ENCODE measurements at places on chromosomes 11 and 22.

DNA sequence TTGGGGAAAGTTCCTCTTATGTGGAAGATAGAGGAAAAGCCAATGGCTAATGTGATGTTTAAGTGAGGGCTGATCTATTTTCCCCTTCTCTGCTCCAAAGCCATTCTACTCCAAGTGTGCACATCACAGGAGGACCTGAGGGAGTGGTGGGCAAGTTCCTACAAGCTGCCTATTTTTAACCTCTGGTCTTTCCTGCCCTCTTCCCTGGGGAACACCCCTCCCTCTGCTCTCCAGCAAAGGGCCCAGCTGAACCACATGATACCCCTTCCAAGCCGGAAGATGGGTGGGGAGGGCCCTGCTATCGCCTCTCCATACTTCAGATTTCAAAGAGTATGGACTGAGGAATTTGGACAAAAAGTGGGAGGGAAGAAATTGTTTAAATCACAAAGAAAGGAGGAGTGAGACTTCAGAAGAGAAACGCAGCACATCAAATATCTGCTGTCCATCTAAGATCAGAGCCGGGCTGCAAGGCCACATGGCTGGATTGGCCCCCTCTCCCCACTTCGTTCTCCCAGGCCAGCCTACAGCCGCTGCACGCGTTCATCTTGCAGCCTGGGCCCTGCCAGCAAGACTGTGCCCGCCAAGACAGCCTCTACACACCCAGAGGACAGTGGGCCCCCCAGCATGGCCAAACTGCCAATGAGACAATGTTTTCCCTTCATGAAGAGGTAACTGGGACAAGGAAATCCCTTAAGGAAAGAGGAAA, 77.5 kb downstream of the MICAL3 start:
- DNase-seq = no peak

- DNase-seq = no peak
Observed at GRCh38 chr11:112241486-112241885, 15.3 kb downstream of the PTS start.

- no peak for DNase-seq
Observed at GRCh38 chr11:115780646-115781362, 276.6 kb upstream of the CADM1 start.

DNA sequence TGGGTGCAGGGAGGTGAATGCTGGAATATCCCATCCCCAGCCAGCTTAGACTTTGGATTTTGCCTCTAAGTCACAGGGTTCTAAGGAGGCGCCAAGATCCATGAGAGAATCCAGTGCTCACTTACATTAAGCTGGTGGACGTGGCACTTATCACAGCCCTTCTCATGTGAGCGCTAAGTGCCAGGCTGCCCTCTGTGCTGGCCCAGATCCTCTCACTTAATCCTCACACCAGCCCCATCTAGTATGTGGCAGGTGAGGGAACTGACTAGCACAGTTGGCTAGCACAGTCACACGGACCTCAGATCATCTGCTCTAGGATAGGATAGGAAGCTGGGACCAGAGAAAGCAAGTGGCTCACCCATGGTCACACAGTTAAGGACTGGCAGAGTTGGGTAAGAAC, 3.6 kb downstream of the HMOX1 start:
- no peak for DNase-seq

DNA sequence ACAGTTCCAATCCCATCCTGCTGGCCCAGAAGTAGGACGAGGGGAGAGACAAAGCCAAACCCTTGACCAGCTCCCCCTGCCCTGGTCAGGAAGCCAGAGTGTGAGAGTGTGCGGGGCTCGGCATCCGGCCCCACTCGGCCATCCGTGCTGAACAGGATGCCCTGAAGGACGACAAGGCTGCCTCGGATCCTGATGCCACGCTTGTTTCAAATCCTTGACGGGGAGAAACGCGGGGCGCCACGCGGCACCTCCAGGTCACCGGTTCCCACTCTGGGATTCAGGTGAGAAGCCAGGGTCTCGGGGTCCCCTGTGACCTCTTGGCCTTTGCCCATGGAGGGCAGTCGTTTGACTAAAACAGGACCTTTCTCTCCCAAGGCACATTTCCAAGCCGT, 167.8 kb downstream of the BRD1 start:
- DNase-seq = no peak

DNA sequence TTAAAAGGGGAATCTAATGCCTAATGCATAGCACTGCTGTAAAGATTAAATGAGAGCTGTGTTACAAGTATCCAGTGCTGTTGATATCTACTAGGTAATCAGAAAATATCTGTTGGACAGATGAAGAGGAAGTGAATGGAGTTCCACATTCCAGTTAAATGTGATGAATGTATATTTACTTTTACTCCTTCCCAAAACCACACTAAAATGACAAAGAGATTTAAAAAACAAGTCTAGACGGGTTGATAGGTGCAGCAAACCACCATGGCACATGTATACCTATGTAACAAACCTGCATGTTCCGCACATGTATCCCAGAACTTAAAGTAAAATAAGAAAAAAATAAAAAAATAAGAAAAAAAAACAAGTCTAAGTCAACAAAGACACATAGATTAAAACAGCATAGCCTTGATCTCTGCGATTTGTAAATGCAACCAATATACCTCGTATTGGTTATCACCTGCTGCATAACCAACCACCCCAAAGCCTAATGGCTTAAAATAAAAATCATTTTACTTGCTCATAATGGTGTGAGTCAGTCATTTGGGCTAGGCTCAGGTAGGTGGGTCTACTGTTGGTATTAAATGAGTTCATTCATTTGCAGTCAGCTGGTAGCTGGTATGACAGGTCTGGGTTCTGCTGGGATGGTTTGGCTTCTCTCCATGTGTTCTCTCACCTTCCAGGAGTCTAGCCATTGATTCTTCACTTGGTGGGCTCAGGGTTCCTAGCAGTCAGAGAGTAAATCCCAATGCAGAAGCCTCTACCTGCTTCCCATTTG, 39.7 kb upstream of the SLC6A5 start:
- no peak for DNase-seq

- peak; percentile 11 for DNase-seq
Observed at GRCh38 chr11:121881806-121882205, 234.2 kb downstream of the BLID start.

DNA sequence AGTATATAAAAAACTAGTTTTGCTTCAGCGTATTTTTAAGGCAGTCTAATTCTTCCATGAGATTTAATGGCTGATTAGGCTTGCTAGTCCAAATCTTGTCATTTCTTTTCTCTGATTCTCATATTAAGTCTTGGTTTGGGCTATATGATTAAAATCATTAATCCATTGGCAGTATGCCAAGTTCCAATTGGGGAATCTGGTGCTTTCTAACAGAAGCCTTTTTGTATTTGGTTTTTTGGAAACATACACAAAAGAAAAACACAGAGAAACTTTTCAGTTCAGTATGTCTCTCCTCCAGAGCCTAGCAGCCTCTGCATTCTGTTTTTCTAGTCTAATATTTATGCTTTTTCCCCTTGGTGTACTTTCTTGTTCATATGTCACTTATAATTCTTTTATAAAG, 37.9 kb downstream of the SWAP70 start:
- no peak for DNase-seq

GRCh38 chr11:125627236-125627910, 2.4 kb downstream of the CHEK1 start:
- DNase-seq = no peak

DNA sequence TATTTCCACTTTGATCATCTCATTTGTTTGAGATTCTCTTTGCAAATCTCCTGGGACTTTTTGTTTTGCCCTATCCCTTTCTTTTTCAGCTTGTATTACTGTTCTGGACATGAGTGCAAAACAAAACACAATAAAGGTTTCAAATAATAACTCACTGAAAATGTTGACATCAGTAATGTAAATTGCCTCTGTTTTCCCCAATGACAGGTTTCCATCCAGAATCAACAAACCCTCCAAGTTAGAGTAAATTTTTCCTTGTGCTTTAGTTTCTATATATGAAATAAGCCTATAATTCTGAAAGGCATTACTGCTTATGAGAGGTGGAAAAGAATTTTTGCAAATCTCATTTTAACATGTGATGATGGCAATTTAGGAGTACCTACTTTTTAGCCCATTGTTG, 187.0 kb upstream of the ANO3 start:
- no peak for DNase-seq

GRCh38 chr22:38784856-38785255, 9.1 kb downstream of the DNAL4 start:
- no peak for DNase-seq

DNA sequence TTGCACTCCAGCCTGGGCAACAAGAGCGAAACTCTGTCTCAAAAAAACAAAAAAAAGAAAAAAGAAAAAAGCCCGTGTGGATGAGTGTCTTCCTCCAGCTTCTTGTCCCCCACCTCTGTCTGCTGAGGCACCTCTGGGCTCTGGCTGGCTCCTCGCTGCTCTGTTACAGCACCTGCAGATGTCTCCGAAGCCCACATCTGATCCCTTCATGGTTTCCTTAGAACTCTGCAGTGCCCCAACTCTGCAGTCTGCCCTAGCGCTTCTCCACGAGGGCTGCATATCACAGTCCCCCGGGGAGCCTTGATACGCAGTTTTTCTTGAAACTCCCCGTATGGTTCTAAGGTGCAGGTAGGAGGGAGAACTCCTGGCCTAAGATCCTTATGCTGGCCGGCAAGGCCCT, 15.9 kb downstream of the KCTD17 start:
- no peak for DNase-seq

- DNase-seq = no peak
Observed at GRCh38 chr22:48423481-48423911, 1404.2 kb downstream of the BRD1 start.

GRCh38 chr11:45461514-45461913, 175.4 kb upstream of the SYT13 start:
- DNase-seq = no peak

DNA sequence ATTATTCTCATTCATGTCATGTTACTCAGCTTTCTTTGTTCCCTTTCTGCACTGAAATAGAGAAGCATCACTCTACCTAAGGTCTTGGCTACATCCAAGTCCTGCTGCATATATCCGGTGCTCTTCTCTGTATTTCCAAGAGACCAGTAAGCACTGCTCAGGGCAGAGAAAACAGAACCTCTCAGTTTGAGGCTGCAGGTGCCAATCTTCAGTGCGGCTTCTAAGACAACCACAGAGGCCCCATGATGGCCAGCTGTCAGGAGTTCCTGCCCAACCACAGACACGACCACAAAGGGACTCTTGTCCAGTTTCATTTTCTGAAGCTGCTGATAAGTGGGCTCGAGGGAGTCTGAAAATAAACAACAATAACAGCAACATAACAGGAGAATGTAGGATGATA, 378.4 kb upstream of the PITPNB start:
- DNase-seq = no peak

- DNase-seq = no peak
Observed at GRCh38 chr22:45244916-45245315, 4.2 kb upstream of the KIAA0930 start.

DNA sequence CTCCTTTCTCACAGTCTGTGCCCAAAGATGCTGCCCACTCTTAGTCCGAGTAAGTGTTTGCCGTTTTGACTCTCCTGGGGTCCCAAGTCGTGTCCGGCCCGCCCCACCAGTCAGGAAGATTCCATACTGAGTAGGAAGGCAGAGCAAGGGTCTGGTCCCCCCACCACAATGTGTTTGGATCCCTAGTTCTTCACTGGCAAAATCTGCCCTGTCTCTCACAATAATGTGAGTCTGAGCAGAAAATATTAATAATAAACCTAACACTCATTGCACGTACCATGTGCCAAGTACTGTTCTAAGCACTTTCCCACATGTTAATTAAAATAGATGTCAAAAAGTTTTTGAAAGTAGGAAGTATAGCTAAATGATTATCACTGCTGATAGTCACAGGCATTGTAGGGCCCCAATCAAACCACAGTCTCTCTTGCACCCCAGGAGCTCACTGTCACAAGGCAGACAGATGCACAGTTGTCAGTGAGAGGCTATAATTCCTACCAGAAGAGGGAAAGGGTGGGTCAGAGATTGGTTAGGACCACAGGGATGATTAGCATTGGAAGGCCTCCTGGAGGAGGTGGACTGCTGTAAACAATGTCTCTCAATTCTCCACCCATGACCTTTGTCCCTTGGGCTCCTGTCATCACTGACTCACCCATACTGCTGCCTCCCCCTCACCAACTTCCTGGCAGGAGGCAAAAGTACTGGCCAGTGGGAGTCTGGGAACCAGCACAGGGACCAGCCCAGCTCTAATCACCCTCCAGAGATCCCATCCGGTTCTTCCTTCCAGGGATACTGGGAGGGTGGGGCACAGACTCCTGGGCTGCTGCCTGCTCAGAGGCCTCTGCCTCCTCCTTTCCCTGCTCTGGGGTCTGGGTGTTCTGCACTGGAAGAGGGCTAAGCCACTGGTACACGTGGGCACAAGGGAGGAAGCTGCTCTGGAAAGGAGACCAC, 1.0 kb upstream of the POLD4 start:
- peak; percentile 90 for DNase-seq

- DNase-seq = no peak
Observed at GRCh38 chr11:10139143-10139542, 154.9 kb downstream of the SBF2 start.

- DNase-seq = no peak
Observed at GRCh38 chr11:68974421-68975194, 6.2 kb downstream of the MRGPRD start.
